NCI-H1417 (cell line): ENCODE measurements at places on chromosomes 5 and 9.

DNA sequence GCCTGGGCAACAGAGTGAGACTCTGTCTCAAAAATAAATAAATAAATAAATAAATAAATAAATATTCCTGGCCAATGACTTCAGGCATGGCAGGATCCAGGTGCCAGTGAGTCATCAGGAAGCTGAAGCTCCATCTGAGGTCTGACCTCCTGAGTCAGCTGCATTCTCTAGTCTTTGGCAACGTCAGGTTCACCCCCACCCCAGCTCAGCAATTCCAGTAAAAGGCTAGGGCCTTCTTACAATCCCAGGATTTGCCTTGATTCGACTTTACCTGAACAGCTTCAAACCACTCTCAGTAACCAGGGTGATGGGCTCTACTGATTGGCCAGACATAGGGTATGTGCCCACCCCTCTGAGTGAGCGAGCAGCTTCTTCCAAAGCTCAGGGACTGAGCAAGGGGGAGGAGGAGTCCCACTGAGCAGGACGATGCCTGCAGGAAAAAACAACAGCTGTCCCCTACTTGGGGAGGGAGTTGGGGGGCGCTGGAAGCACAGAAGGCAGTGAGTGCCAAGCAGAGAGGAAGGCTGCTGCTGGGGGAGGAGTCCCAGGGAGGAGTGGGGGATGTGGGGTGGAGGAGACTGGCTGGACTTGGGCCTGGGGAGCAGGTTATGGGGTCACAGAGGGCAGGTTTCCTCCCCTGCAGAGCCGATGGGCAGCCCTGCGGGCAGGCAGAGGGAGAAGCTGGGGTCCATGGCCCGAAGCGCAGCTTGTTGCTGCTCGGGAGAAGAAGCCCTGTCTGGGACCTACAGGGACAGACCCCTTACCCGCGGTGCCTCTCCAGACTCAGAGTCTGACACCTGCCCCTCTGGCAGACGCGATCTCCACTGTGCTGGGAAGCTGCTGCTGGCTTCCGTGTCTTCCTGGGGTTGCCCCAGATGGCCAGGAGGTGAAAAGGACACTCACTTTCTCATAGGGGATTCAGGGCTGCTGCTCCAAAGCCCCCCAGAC is 25.9 kb upstream of the UNC5A start:
- no peak for DNase-seq

- no peak for DNase-seq
Measured at GRCh38 chr9:106075960-106076327, 381.6 kb downstream of the TMEM38B start.

DNA sequence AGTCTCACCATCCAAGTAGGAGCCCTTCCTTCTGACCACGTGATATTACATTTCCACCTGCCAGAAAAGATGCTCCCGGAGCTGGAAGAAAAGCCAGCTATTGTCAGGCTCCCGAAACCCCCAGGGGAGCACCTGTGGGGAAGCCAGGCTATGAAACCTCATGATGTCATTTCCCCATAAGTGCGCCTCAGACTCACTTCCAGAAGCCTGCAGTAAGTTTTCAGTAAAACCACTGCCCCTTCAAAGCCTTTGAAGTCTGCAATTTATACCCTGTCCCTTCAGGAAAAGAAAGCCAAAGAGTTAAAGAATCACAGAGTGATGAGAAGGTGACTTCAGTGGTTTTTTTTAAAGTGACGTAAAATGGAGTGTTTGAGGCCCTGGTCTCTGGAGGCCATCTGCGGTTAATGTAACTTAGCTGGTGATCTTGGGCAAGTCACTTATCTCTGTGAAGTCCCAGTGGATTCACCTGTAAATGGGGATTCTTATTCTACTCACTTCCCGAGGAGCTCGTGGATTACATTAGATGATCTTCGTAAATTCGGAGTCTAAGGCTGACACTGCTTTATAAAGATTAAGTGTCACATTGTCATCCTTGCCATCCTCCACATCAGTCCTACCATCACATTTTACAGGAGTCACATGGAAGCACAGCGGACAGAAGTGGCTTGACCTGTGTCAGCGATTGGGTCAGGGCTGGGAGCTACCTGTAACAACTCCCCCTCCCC is 2.6 kb upstream of the SEMA6A start:
- DNase-seq = no peak

- no peak for DNase-seq
Measured at GRCh38 chr9:7659766-7660165, 139.8 kb downstream of the DMAC1 start.

DNA sequence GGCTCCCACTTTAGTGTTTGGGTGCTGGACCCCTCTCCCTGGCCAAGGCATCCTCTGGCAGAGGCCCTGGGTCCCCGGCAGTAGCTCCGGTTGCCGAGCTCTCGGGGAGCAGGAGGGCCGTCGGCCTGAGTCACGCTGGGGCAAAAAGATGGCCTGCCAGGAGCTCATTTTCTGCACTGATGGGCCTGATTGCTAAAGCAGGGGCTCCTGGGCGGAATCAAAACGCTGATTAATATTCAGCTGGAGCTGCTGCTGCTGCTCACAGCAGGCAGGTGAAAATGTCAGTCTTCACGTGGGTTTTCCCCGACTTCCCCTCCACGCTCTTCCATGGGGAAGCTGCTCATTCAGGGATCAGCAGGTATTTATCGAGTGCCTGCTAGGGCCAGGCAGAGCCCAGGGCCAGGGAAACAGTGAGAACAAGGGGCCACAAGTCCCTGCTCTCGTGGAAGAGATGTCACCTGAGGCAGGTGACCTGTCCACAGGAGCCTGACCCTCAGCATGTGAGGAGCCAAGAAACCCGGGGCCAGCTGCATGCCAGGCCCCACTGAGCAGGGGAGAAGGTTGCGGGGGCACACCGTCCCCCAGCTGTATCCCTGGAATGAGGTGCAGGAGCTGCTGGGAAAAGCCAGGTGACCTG is 22.1 kb downstream of the LAMC3 start:
- no peak for DNase-seq

- DNase-seq = no peak
Measured at GRCh38 chr9:92740446-92740961, 24.1 kb downstream of the BICD2 start.

DNA sequence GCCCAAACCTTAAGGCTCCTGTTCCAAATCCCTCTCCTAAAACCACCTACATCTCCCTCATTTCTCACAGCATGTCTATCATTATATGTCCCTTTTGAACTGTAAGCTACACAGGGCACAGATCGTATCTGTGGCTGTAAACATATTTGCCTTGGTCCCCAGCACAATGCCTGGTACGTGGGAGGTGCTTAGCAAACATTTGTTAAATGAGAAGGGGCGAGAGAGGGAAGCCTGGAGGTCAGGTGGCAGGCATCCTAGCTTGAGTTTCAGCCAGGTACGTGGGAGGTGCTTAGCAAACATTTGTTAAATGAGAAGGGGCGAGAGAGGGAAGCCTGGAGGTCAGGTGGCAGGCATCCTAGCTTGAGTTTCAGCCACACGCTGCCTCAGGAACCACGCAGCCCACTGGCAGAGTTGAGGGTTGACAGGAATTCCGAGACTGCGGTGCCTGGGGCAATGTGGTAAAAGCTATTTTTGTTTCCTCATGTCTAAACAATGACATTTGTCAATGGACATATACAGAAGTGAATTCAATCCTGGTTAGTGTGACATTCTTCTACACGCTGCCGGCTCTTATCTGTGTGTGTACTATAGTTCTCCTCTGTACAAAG is 113.6 kb downstream of the EFNA5 start:
- DNase-seq = no peak

DNA sequence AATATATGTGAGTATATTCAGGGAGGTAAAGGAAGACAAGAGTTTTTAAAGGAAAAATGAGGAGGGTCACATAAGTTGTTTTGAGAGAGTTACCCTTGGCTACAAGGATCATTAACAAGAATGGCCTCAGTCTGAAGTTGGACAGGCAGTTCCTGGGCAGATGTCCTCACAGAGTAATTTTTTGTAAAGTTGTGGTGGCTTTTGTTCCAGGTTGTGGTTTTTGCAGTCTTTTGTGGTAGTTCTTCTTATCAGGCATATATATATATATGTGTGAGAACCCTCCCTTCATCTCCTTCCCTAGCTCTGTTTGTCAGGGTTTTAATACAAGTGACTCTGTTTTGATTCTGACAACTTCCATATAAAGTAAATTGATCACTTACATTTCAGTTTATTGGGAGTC is 60.0 kb downstream of the CSNK1G3 start:
- DNase-seq = no peak

DNA sequence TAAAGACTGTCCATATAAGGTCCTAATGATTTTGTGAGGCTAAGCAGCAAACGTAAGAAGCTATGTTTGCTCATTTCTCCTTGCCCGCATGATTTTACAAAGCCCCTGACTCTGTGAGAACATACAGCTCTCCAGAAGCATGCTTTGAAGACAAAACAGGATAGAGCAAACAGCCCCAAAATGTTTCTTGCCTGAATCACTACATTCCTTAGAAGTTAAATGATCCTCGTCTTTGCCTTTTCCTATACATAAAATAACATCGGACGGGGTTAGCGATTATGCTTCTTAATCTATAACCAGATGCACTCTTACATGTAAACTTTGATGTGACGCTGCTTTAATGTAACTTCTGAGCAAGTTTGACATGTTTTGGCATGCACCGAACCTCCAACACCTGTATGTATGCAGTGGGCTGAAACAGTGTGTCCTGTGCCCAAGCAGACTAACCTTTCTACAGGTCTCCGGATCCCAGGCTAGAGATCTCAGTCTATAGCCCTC is 353.7 kb downstream of the CETN3 start:
- DNase-seq = no peak

- no peak for DNase-seq
Measured at GRCh38 chr9:89481538-89481915, 16.4 kb downstream of the SEMA4D start.
